ENCODE measurements at places on chromosomes 5 and 9.

DNA sequence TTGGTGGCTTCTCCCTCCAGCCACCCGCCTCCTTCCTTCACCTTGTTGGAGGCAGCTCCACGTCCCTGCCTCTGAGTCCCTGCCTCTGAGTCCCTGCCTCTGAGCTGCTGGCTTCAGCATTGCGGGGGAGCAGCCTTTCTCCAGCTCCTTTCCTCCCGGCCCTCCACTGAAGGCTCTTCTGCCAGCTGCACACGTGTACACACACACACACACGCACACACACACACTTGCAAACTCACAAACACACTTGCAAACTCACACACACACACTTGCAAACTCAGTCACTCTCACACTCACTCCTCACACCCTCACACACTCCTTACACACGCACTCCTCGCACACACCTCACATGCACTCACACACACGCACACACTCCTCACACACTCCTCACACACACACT, 45.1 kb downstream of the C9orf50 start:
- DNase-seq, result no peak

- DNase-seq, result no peak
Observed at GRCh38 chr9:81753436-81753835, 64.1 kb upstream of the TLE1 start.

DNA sequence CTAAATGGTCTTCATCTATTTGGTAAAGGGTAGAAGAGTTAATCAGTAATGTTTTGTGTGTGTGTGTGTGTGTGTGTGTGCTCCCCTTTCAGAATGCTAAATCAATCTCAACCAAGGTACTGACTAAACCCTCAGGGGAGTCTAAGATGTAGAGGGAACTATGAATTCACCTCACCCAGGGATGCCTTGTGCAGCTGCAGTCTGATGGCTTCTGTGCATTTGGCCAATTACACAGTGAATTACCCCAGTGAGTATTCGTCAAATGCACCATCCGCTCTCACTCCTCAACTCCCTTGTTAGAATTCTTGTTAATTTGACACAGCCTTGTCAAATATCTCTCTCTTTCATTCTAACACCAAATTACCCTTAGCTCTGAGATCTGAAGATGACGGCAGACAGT, 234.6 kb downstream of the GABRB2 start:
- no peak for DNase-seq

DNA sequence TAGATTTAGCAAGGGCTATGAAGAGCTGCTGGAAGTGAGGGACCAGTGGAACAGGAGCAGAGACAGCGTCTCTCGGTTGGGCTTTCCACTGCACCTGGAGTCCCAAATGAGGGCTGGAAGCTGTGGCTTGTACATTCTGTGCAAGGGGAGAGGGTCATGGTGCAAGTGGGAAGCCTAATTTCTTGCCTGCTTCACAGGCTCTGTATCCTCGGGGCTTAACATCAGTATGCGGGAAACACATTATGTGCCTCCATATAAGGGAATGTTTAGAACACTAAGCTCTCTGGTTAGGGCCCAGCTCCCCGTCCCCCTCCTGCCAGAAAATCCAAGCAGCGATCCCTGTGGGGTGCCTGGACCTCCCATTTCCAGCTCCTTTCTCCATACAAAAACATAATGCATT, 89.0 kb upstream of the NIPAL4 start:
- no peak for DNase-seq

- no peak for DNase-seq
Observed at GRCh38 chr9:134492281-134492691, 149.3 kb upstream of the COL5A1 start.

DNA sequence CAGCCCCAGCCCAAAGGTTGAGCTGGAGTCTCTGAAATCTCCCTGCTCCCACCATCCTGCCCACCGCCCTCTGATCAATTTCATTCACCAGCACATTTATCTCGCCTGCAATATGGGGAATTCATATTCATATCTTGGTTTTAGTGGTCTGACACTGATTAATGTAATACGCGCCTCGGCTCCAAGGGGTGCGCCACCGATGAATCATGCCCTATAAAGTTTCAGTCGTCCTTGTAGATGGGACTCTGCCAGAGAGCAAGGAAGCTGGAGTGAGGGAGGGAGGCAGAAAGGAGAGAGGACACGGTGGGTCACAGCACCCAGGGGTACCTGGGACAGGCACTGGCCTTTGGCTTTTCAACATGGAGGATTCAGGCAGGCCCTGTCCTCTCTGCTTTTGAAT, 8.9 kb downstream of the IRX1 start:
- no peak for DNase-seq

DNA sequence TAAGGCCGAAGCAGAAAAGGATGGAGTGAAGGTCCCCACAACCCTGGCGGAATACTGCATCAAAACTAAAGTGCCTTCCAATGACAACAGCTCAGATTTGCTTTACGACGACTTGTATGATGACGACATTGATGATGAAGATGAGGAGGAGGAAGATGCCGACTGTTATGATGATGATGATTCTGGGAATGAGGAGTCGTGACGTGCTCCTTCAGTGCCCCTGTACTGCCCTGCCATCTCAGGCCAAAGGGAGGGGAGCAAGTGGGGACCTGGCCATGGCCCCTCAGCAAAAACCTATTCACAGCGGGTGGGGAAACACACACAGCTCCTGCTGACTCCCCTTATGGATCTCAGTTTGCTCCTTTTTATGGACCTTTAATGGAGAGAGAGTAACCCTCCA, 100.1 kb downstream of the UBE2R2 start:
- DNase-seq, result no peak

DNA sequence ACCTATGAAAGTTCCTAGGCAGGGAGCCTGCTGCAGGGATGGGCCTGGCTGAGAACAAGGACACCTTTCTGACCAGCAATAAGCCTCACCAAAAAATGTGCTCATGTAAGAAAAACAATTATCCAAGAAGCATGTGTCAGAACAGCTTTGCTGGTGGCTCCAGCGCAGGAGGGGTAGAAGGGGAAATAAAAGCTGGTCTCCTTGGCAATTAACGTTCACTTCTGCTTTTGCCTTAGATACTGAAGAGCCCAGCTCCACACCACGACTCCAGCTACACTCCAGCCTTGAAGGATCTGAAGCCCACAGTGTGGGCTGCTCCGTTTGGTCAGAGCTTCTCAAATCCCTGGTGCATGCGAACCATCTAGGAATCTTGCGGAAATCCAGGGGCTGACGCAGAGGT, 107.6 kb upstream of the PHYKPL start:
- no peak for DNase-seq

GRCh38 chr9:79902825-79903600, 331.2 kb downstream of the TLE4 start:
- no peak for DNase-seq

GRCh38 chr9:84988621-84989020, 319.1 kb downstream of the NTRK2 start:
- DNase-seq, result no peak

Measured in NCI-H146 (cell line).